SK-N-SH (cell line): ENCODE measurements at places on chromosomes 7 and 10.

- DNase-seq, result no peak
Observed at GRCh38 chr10:11011984-11012383, 5.7 kb upstream of the CELF2 start.

GRCh38 chr10:52597189-52597863, 175.3 kb downstream of the MBL2 start:
- no peak for DNase-seq

DNA sequence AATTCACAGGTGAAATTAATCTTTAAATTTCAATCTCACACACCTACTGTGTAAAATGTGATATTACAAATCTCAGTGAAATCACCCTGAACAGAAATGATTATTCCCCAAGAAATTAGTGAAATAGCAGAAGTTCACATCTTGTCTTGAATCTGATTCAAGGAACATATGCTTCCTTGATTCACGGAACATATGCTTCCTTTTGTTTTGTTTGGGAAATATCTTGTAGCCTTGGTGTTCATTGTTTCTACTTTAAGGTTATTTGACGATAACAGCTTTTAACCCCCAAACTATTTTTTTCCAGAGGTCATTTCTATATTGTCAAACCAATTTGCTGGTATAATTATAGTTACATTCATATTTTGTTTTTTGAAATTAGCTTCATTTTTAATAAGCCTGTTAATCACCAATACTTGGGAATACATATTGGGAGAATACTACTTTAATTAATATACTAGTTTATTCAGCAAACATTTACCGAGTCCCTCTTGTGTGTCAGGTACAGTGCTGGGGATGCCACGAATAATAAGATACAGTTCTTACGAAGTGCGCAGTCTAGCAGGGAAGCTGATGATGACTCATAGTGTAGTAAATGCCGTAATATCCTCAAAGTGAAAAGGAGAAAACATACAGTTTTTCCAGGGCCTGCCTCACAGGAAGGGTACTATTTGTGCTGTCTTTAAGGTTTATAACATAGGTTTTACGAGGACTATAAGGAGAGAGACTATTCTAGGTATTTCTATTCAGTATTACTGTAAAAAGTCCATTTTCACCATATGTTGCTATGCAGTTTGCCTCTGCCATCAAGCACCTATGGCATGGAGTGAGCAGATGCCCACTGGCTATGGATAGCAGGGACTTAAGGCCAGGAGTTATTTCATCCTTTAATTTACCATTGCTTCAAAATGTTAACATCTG, 32.5 kb downstream of the PRKAR2B start:
- DNase-seq, result no peak

DNA sequence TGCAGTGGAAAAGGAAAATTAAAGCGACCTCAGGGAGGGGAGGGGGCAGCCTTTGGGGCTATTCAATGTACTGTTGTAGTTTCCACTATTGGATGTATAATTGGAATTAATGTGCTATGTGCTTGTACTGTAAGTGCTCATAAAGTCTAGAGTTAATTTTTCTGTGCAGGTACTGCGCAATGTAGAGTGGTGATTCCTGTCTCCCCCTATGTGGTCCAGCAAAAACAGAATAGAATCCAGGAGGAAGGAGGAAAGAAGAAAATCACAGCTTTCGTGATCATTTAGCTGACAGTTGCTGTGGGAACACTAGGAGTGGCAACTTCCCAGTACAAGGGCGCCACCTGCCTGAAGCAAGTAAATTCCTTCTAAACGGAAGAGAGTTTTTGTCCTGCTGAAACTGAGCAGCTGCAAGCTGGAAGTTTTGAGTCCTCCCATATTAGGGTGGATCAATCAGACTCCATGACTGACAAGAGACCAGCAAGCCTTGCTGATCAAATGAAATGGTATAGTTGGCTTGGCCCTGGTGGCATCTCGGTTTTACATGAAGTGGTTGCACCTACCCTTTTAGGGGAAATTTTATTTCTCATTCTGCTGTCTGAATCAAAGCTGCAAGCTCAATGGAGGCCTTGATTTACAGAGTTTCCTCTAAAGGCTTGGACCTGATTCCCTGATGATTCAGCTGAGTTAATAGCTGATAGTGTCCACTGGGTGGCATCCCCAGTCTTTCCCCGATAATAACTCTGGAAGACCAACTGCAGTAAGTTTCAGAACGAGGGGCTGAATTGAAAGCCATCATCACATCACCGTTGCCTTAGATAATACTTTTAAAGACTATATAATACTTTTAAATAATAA, 299.8 kb downstream of the HGF start:
- DNase-seq, result peak; percentile 53
